ENCODE measurements at places on chromosomes 11 and 22.

DNA sequence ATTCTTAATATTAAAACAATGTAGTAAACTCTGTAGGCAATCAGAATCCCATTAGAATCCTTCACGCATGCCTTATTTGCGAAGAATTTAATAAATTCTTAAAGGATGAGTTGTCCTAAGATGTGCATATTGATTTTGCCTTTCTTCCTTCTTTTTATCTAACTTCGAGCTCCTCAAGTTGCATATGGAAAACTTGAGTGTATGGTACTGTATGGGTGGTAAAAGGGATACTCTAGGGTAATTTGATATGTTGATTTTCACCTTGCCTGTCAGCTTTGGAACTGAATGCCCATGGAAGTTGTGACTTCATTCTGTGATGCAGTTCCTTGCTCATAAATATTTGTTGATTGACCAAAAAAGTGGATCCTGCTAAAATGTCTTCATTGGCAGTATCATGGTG lies 193.8 kb downstream of the DDX10 start:
- H3K27me3 ChIP-seq = no peaks in the 10 kb centered on the region
- DNase-seq = no peak
- peaks cover 22% of the 10 kb centered on the region for H3K4me1 ChIP-seq
- peaks cover 11% of the 10 kb centered on the region for H3K36me3 ChIP-seq
- H3K4me3 ChIP-seq = no peak overlapping the region

- H3K36me3 ChIP-seq = no peaks in the 10 kb centered on the region
- no peaks in the 10 kb centered on the region for H3K4me1 ChIP-seq
- DNase-seq = no peak
- peaks cover 2% of the 10 kb centered on the region for H3K27me3 ChIP-seq
These were observed 340.7 kb downstream of the MIAT start for GRCh38 chr22:26998129-26998528.

- H3K27ac ChIP-seq = no peak overlapping the region
- H3K4me3 ChIP-seq = no peak overlapping the region
- H3K36me3 ChIP-seq = peaks cover 8% of the 10 kb centered on the region
These were observed 3.7 kb downstream of the ASPHD2 start for GRCh38 chr22:26432619-26433311.

- peaks cover 4% of the 10 kb centered on the region for H3K27me3 ChIP-seq
- H3K4me3 ChIP-seq = no peak overlapping the region
- no peak overlapping the region for H3K27ac ChIP-seq
- H3K4me1 ChIP-seq = no peaks in the 10 kb centered on the region
- H3K36me3 ChIP-seq = no peaks in the 10 kb centered on the region
These were observed 335.7 kb upstream of the PLET1 start for GRCh38 chr11:112596324-112596723.

GRCh38 chr11:32137263-32137662 lies 46.4 kb downstream of the RCN1 start:
- no peak overlapping the region for H3K4me3 ChIP-seq
- DNase-seq = no peak
- no peaks in the 10 kb centered on the region for H3K36me3 ChIP-seq
- peaks cover 3% of the 10 kb centered on the region for H3K4me1 ChIP-seq
- H3K27me3 ChIP-seq = peaks cover 3% of the 10 kb centered on the region

Data from naive thymus-derived CD8-positive, alpha-beta T cell (primary cell).